Fibroblast of the aortic adventitia (primary cell): ENCODE measurements at places on chromosomes 11 and 22. TPM values are rescaled to one million over a fixed set of nuclear protein-coding genes. Genes with fewer than 3 reads are reported as not detected.

Gene MUC2
- not detected in 2 replicates for total RNA-seq

Gene EFEMP2
- total RNA-seq: 57.3 and 105 TPM in 2 replicates

Gene JAM3
- 61.6 and 63.0 TPM in 2 replicates for total RNA-seq

Gene RFPL1
- not detected in 2 replicates for total RNA-seq

Gene FAT3
- total RNA-seq: 1.7 and 2.2 TPM in 2 replicates

Gene CHRM1
- total RNA-seq: not detected in 2 replicates

Gene MN1
- 27.9 and 55.9 TPM in 2 replicates for total RNA-seq

Gene ACR
- not detected in 2 replicates for total RNA-seq

Gene C2CD3
- 8.2 and 21.7 TPM in 2 replicates for total RNA-seq

Gene NLRP14
- 0.18 TPM in 1 of 2 replicates, not detected in the other for total RNA-seq

Gene HBB
- total RNA-seq: not detected in 2 replicates

Gene ART5
- total RNA-seq: 0.81 and 3.4 TPM in 2 replicates

Gene KCNK4
- not detected in 2 replicates for total RNA-seq

Gene MCHR1
- under 0.01 TPM in 1 of 2 replicates, not detected in the other for total RNA-seq
